NCI-H187 treated with DMSO at 0.1 percent for 48 hours (cell line): ENCODE measurements at places on chromosomes 7 and 10.

GRCh38 chr10:75408509-75408875, 6.9 kb upstream of the ZNF503 start:
- DNase-seq: no peak

DNA sequence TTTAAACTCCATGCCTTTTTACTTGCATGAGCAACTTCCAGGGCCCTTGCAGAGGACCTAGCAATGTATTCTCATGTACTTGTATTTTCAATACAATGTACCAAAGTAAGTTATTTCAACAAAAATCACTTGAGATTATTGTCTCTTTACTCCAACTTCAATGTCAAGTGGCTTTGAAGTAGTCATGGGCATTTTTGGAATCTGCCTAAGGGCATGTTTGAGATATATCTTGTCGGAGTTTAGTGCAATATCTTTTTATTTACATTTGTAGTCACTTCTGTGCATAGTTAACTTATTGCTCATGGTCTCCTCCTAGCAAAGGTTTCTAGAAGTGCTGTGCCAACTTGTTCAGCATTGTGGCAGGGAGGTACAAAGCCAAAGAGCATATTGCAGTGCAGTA, 508.7 kb upstream of the SEMA3D start:
- DNase-seq: no peak

DNA sequence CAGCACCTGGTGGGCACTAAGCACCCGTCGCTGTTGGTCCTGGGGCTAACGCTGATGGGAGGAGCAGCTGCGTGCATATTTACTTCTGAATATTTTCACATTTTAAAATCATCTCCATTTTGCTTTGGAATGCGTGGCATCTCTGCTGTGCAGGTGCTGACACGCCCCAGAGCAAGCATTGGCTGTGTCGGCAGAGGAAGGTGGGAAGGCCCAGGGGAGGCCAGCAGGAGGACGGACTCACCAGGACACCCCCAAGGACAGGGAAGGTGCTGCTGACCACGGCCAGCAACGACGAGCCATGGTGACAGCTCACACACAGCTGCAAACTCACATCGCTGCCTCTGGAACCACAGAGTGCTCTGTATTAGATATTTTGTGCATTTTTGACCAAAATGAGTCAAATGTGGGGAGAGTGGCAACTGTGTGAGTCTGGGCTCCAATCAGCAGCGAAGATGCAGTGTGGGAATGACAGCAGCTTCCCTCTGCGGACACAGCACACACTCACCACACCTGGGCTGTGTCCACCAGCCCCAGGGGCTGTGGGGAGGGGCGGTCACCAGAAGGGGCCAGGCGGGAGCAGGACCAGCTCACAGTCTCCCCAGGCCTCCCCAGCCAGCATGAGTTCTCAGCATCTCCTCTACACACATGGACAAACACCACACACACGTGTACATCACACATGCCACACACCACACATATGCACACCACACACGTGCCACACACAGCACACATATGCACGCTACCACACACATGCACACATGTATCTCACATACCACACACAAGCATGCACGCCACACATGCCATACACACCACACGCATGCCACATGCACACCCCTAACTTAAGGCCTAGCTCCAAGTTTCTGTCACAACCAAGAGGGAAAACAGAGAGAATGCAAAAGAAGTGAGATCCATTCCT, 58.2 kb downstream of the PTPRN2 start:
- no peak for DNase-seq

- no peak for DNase-seq
Observed at GRCh38 chr7:2777898-2778535, 66.1 kb downstream of the GNA12 start.

- DNase-seq: no peak
Observed at GRCh38 chr7:7438851-7439250, 96.8 kb downstream of the COL28A1 start.

GRCh38 chr7:14047709-14048399, 58.4 kb upstream of the ETV1 start:
- DNase-seq: no peak

DNA sequence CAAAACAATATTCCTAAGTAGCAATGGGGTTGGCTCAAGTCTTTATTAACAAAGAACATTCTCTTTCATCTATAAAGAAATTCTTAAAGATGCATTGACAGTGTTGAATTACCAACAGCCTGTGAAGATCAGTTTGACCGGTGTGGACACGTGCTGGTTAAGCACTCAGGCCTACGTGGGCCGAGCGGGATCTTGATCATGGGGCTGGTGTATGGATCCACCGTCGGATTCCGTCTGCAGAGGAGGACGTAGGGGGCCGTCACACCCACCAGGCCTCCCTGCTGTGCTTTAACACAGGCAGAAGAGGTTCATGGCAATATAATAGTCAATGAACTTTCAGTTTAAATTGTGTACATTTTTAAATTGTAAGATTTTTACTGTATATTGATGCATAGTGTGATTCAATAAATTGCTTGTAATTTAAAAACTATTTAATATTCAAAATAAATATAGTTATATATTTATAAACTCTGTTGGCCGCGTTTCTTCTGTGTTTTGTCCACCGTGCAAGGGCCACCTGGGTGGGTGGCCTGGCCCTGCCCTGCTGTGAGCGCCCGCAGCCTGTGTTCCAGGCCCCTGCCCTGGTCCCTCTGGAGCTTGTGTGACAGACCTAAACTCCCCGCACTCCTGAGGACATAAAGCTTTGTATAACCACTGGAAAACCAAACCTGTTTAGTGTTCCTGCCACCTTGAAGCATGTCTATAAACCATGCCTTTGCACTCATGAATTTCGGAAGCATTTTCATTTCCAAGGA, 1.9 kb upstream of the BHLHA15 start:
- DNase-seq: no peak

DNA sequence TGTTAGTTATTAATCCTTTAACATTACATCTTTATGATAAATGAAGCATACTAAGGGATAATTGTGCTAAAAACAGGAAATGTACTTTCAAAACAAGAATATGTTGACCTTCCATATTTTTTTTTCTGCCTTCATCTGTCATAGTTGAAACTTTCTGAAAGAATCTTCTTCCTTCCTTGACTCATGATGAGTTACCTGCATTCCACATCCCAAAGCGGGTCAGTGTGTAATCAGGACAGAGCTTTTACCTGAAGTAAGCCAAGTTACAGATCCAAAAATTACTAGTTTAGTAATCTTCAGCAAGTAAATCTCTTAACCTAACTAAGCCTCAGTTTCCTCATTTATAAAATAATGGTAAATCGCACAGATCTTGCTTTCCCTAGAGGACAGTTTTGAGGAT, 13.4 kb upstream of the ARL4A start:
- DNase-seq: no peak

GRCh38 chr7:6648066-6648814, 11.1 kb downstream of the ZNF316 start:
- no peak for DNase-seq

GRCh38 chr7:92609921-92610518, 19.8 kb upstream of the FAM133B start:
- no peak for DNase-seq

- no peak for DNase-seq
Observed at GRCh38 chr10:80602881-80603280, 65.2 kb downstream of the SH2D4B start.

DNA sequence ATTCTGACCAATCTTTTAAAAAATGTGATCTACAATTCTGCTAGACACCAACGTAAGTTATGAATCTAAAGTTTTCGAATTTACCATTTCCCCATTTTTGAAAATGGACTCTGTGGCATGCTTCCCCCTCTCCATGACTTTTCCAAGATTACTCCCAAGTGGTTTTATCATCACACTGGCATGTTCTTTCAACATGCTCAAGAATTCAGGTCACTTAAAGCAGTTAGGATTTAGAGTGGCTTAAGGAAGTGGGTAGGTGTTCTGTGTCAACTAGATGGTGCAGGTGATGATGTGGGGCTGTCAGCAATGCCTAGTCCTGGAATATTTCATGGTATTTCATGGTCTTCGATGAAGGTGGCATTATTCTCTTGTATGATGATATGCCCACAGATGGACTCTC, 164.0 kb upstream of the ASAH2 start:
- no peak for DNase-seq

- no peak for DNase-seq
Observed at GRCh38 chr7:120412139-120413050, 139.4 kb downstream of the KCND2 start.

DNA sequence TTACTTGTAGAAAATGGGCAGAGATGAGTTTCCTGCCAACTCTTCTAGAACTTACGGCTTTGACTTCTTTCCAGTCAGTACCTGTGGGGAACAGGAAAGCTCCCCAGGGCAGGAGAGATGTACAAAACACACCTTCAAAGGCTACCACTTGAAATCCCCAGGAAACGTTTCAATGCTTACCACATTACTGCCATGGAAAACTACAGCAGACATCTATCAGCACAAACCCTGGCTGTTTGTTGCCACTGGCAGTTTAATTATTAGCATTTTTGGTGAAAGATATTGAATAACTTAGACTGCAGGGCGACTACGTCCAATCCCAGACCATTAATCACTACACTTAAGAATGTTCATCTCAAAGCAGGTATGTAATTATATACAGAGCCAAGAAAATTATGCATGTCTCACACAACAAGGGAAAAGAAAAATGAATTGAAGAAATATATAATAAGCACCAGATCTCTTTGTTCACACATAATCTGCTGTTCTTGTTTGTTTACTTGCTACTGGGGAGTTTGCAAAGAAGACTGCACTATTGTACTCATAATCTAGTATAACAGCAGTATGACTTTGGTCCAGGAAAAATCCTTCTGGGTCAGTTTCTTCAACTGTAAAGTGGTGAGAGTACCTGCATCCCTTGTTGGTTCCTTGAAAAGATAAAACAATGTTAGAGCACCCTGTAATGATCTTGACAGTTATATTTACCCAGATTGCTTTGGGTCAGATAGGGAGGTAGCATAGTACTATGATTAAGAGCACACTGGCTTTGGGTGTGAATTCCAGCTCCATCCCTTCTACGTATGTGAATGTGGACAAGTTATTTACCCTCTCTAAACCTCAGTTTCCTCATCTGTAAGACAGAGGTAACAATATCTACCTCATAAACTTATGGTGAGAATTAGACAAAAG, 138.3 kb downstream of the DOCK4 start:
- DNase-seq: no peak

DNA sequence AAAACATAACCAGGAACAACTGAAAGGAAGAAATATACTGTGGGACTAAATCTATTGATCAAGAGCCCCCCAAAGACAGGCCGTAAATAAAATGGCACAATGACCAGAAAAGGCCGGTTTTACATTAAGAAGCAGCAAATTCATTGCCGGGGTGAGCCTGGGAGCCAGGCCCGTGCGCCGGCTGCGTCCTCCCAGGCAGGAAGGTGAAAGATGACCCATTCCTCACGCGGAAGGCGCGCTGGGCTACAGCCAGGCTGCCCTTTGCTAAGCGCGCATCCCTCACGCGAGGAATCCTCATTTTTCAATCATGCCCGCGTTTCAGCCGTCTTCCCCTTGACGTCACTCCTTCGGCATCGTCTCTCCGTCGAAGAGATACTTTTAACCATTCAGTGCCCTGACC, 47.6 kb upstream of the MGMT start:
- DNase-seq: no peak

DNA sequence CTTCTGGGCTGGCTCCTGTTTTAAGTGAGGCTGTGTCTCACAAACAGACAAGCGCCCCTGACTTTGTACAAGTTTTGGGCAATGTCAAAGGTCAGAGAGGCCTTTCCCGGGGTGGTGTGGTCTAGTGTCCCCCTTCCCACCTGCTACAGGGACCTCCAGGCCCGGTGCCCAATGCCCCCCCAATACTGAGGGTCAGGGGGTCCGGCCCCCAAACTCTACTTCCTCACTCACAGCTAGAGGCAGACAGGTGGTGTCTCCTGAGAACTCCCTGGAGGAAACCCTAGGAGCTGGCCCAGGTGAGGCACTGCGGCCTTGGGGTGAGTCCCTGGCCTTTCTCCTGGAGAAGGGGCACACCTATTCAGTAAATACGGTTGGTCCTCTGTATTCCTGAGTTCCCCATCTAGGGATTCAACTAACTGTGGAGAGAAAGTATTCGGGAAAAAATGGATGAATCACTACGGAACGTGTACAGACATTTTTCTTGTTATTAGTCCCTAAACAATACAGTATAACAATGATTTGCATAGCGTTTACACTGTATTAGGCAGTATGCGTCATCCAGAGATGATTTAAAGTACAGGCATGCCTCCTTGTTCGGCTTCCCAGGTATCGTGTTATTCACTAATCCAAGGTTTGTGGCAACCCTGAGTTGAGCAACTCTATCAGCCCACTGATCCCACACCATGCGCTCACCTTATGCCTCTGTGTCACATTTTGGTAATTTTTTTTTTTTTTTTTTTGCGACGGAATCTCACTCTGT, 308.1 kb downstream of the WDR37 start:
- no peak for DNase-seq
